T follicular helper cell (primary cell): ENCODE measurements at places on chromosomes 7 and 10.

- DNase-seq, result no peak
These were observed 134.3 kb upstream of the ASAH2 start for GRCh38 chr10:50385624-50386023.

- DNase-seq, result no peak
These were observed 34.8 kb upstream of the CCSER2 start for GRCh38 chr10:84293574-84294016.

DNA sequence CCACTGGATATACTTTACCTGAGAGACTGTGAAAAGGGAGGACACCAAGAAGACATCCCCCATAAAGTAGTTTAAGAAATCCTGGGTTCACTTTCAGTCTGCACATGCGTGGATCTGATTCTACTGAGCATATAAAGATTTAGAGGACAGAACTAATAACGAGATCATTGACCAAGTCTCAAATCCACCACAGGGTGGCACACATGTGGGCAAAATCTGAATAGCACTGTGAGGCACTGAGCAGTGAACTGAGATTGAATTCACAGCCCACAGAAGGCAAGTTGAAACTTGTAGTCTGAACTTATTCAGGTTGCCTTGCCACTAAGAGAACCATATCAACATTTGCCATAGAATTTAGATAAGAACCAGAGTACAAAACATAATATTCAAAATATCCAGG, 818.6 kb downstream of the GRID1 start:
- peak; percentile 16 for DNase-seq

DNA sequence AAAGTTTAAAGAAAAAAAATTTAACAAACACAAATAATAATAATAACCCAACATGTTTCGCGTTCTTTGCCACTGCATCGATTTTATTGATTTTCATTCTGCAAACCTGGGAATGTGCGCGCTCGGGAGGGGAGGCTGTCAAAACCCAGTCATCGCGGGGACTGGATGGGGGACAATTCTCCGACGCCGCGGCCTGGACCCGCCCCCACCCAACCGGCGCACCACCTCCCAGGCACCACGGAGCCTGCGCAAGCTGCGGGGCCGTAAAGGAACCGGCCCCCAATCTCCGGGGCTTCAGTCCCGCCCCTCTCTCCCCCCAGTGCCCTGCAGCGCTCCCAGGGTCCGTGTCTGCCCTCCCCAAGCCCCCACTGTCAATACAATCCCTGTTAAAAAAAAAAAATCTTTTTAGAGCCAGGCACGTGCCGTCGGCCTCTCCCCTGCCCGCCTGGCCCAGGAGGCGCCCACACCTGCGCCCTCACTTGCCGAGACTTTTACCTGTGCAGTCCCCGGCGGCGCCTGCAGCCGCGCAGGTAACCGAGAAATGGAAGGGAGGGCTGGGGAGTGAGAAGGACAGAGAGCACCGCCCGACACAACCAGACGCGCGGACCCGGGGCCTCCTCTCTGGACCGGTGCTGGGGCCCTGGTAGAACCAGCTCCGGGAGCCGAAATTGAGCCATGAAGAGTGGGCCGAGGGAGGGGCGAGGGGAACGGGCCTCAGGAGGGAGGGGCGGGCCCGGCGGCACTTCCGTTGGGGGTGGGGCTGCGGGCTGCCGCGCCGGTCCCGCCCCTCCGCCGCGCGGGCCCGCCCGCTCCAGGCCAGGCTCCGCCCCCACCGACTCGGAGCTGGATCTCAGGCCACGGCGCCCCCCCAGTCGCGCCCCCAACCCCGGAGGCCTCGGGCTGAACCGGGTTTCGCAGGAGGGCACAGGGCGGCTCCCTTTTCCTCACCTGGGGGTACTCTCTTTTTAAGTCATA, 7.6 kb upstream of the ZNF503 start:
- DNase-seq, result no peak

DNA sequence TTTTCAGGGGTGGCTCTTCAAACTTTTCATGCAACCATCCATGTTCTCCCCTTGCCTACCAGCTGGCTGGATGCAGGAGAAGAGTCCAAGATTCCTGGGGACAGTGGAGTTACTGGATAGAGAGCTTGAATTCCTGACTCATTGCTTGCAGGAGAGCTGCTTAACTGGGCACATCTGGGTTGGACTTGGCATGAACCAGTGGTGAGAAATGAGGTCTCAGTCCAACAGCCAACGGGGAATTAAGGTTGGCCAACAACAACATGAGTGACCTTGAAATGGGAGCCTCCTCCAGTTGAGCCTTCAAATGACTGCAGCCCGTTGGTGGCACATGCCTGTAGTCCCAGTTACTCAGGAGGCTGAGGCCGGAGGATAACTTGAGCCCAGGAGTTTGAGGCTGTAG, 58.1 kb upstream of the OPN4 start:
- DNase-seq, result no peak

DNA sequence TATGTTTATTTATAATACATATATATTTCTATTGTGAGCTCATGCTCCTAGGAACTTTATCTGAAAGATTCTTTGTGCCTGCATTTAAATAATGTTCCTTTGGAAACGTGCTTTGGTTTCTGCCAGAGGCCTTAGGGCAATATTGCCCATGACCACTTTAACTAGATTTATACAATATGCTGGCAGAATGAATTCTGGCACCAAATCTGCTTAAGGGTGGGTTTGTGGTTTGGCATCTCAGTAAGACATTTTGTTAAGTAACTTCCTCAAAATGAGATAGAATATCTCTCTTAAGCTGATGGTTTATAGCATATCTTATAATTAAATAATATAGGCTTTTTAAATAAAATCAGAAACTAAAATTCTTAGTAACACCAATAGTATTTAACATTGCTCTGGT, 252.9 kb downstream of the RNLS start:
- no peak for DNase-seq

DNA sequence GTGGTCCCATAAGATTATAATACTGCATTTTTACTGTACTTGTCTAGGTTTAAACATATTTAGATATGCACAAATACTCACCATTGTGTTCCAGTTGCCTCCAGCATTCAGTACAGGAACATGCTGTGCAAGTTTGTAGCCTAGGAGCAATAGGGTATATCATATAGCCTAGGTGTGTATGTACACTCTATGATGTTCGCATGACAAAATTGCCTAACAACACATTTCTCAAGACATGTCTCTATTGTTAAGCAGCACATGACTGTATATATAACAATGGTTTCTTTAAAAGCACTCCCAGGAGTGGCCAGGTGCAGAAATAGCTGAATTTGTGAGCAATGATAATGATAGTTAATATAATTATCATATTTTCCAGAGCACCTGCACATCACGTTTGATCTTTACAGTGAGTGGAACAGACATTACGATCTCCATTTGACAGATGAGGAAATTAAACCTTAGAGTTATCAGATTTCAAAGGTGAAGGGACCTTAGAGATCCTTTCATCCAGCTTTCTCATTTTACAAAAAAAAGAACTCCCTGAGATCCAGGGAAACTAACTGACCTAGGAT, 99.2 kb upstream of the PDCD4 start:
- DNase-seq, result no peak

DNA sequence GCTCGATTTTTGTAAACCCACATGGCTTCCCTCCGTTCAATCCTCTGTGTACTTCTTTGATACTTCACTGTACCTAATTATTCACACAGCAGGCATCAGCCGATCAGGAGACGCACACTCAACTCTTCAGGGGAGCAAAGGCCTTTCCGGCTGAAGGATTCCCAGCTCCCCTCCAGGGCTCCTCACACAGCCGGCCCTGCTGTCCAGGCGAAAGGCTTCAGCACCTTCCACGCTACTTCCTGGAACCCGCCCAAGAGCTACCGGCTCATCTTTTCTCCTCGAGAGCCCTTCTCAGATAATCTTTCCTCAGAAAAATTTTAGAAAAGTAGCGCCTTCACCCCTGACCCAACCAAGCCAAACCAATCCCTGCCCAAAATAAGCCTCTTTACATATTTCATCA, 270.4 kb downstream of the ZMYND11 start:
- DNase-seq, result no peak

DNA sequence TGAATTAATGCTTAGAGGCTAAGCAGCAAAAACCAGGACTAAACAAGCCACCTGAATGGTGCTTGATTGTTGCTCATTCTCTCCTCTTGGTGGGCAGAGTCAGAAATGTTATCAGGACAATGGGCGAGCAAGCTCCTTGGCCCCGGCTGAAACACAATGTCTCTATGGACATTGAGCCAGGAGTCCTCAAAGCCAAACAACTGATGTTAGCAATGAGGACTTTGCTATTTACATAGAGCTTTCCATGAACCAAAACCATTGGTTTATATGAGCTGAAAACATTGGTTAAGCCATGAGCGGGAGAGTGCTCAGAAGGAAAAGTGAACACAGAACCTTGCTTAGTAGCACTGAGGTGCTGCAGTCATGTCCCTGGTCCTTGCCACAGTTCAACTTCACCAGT, 21.5 kb upstream of the NPVF start:
- DNase-seq, result no peak

- DNase-seq, result no peak
These were observed 29.4 kb upstream of the RAB18 start for GRCh38 chr10:27474741-27475140.

- no peak for DNase-seq
These were observed 13.1 kb downstream of the BRAT1 start for GRCh38 chr7:2542011-2542915.

GRCh38 chr10:70931168-70931815, 42.9 kb upstream of the PCBD1 start:
- no peak for DNase-seq

- DNase-seq, result no peak
These were observed 58.8 kb downstream of the PARP12 start for GRCh38 chr7:140003913-140004382.

DNA sequence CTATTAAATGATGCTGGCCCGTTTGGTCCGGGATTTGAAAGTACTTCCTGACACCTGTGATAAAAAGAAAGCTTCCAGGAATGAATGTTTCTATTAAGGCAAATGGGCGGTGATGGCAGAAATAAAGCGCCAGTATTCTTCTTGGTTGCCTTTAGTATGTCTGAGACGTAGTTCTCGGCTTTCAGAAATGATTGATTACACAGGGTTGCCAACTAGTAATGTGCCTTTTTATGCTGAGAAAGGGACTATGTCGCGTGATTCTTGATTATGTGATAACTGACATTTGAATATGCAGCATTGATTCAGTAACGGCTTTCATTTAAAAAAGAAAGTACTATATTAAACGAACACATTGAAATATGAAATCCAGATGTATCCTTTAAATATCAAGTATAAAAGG, 13.9 kb downstream of the ZRANB1 start:
- no peak for DNase-seq

DNA sequence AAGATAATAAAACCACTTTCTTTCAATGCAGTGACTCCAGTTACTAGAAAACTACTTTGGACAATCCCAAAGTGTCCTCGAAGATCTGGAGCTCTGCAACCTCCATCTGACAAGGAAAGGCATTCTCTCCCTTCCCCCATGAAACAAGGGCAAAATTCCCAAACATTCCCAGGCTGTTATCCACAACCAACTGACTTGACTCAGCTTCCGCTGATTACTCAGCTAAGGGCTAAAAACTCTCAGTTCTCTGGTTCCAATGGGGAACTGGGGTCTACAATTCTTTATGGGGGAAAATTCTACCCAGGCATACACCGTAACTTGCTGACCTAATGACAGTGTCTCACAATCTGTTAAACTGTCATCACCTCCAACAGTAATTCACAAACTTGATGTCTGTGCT, 48.4 kb downstream of the SFMBT2 start:
- no peak for DNase-seq

DNA sequence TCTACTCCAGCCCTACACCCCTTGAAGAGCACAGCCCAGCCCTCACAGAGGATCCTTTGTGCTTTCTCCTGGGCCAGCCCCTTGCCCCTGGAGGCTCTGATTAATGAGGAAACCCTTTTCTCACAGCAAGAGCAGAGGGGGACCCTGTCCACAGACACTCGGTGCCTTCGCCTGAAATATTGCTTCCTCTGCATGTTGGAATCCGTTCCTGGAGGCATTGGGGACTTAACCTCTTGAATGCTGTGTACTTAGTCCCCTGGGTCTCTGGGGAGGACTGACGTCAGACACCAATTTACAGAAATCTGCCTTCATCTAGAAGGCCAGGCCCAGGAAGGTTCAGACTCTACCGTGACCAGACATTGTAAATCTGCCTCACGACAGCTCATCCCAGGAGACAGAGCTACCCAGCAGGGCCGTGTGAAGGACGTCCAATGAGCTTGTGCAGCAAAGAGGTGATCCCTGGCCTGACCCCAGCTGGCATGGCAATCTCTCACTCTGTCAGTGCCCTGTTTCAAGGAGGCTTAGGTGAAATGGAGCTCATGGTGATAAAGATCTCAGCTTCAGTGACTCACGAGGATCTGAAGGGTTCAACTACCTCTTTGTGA, 8.1 kb upstream of the TMEM72 start:
- DNase-seq, result no peak

- DNase-seq, result no peak
These were observed 5.9 kb upstream of the GPER1 start for GRCh38 chr7:1081931-1082401.

GRCh38 chr10:55500931-55501559, 700.0 kb upstream of the PCDH15 start:
- no peak for DNase-seq

- no peak for DNase-seq
These were observed 6.3 kb downstream of the UNC5B start for GRCh38 chr10:71218651-71219050.

GRCh38 chr7:44618753-44619152, 12.3 kb downstream of the OGDH start:
- DNase-seq, result no peak

- no peak for DNase-seq
These were observed 245.2 kb downstream of the DOCK4 start for GRCh38 chr7:111960984-111961383.

DNA sequence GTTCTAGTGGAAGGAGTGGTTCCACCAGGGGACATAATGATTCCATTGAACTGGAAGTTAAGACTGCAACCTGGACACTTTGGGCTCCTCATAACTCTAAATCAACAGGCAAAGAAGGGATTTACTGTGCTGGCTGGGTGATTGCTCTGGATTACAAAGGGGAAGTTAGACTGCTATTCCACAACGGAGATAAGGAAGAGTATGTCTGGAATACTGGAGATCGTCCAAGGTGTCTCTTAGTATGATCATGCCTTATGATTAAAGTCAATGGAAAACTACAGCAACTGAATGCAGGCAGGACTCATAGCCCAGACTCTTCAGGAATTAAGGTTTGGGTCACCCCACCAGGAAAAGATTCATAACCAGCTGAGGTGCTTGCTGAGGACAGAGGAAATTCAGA, 310.6 kb upstream of the MGMT start:
- DNase-seq, result no peak

DNA sequence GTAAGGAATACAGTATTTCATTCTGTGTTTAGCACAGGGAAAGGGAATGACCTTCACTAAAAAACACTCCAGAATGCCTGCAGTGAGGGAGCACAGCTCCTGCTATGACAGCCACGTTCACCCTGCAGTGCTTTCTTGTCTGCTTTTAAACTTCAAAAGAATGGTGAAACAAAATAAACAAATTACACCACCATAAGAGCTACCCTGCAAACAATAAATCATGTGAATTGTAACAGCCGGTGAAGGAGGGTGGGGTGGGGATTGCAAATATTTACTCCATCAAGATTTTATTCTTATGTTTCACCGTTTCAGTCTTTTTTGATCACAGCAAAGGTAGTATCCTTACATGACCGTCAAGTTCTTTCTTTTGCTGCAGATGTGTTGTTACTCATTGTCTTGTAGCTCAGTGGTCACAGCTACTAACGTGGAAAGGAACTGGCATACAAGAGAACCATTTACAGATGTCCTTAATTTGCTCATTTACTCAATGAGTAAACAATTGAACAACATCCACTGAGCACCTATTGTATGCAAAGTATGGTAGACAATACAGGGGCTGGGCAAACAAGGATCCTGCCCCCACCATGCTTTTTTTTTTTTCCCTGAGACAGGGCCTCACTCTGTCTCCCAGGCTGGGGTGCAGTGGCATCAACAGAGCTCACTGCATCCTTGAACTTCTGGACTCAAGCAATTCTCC, 4.1 kb upstream of the CHN2 start:
- no peak for DNase-seq
